ENCODE measurements at places on chromosomes 2 and 18.

DNA sequence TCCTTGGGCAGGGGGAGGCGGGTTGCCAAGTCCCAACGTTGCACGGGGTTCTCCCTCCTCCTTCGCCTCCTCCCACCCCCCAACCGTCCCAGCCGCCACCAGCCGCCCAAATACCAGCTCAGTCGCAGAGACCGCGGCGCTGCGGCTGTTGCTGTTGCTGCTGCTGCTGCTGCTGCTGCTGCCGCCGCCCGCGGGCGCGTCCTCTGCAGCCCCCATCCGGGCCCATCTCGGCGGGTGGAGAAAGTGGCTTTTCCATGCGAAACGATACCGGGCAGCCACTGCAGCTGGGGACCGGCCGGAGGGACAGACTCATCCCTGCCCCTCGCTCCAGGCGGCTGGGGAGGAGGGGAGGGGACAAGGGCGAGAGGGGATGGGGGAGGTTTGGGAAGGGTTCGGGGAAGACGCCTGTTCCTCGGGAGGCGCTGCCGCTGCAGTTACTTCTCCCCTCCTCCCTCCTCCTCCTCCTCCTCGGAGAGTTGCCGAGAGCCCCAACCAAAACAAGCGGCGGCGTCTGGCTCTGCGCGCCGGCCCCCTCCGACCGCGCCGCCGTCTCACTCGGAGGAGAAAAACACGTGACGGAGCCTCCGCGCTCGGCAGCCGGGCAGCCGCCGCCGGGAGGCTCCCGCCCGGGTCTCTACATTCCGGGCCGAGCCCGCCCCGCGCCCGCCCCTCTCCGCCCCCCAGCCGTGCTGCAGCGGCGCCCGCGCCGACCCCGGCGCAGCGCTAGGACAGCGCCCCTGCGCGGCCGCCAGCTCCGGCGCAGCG lies at the start of gene IRS1:
Gene IRS1, minus strand, starts transcription at position 610 of the 765 bp plus-strand sequence. CDS start 1,082 bp downstream, outside the sequence.
- peak; percentile 74 for DNase-seq

GRCh38 chr18:24306201-24306600 lies 91.4 kb downstream of the OSBPL1A start:
- no peak for DNase-seq

- peak; percentile 38 for DNase-seq
Observed at GRCh38 chr2:119106301-119106897, 52.2 kb downstream of the C1QL2 start.

DNA sequence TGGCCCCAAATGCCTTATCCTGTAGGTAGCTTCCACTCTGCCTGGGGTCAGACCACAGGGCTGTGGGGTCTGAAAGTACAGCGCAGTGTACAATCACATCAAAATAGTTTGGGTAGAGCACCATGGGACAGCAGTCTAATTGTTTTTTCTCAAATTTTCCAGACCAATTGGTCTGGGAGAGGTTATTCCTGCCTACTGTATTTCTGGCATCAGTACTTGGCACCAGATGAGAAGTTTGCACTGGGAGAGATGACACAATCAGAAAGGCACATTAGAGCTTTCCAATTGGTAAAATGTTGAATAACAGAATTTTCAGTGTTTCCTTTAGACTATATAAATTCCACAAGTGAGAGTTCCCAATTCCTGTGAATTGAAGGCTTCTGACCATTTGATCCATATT lies 30.9 kb upstream of the LRRTM1 start:
- no peak for DNase-seq

All from stimulated activated CD4-positive, alpha-beta T cell treated with anti-CD3 and anti-CD28 coated beads, Interleukin-15, amount 100 ng/mL, for 24 hours (primary cell).